ENCODE measurements at places on chromosomes 13 and 19.

DNA sequence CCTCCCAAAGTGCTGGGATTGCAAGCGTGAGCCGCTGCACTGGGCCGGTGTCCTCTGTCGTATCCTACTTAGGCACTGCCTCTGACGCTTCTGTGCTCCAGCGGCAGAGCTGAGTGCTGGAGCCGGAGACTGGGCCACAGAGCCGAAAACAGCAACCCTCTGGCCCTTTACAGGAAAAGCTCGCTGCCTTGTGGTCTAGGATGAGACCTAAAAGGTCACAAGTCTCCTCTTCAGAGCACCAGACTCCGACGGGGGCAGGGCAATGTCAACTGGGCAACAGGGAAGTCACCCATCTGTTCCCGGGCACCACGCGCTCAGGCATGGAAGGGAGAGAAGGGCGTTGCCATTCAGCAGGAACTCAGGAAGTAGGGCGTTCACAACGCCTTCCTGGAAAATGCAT is 91.7 kb downstream of the GADD45B start:
- no peak for DNase-seq

DNA sequence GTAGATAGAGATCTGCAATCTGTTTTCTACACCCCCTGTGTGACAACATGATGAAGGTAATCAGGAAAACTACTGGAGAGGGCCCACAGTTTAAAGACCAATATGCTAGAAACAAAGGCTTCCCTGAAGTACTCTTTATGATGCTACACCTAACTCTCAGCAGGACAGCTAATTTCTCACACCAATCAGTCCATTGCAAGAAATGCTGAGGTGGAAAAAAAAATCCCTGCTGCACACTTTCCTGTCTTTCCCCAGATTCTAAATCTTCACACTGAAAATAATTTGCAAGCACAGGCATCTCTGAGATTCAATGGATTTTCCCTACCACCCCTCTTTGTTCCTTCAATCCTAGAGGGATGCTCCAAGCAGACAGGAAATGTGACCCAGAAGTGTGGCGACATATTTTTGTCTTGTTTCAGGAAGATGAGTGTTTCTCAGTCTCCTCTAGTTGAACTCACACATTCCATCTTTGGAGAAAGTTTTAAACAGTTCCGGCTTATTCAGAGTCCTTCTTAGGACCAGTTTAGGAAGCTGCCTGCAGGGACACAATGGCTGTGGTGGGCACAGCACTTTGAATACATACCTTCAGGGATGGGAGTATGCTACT is 671.6 kb downstream of the DIAPH3 start:
- peak; percentile 15 for DNase-seq

GRCh38 chr19:7328647-7329046 is 20.1 kb upstream of the ARHGEF18 start:
- no peak for DNase-seq

- peak; percentile 90 for DNase-seq
These were observed 26.1 kb downstream of the GAS6 start for GRCh38 chr13:113837560-113838355.

- DNase-seq = no peak
These were observed 1007.2 kb downstream of the PCDH9 start for GRCh38 chr13:66222926-66223325.

DNA sequence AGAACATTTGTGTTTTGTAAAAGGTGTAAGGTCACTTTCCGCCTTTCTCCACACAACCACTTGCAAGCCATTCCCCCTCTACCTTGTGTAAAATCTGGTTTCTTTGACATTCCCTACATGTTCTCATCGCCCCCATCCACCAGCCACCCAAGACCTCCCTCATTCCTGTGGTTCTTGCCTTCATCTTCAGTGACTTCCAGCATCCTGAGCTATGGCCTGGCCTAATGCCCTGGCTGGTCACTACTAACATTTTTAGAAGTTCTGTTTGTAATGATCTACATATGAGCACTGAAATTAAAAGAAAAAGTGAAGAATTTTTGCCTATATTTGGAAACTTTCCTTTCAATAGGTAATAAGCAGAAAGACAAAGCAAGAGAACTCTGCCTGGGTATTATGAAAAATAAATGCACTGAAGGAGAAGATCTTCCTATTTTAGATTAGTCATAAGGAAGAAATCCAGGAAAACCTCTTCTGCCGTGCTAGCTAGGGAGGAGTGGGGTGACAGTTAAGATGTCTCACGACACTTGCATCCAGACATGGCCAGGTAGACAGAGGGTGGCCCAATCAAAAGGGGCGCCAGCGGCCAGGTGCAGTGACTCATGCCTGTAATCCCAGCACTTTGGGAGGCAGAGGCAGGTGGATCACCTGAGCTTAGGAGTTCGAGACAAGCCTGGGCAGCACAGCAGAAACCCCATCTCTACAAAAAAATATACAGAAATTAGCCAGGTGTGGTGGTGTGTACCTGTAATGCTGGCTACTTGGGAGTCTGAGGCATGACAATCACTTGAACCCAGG is 28.1 kb upstream of the MPHOSPH8 start:
- DNase-seq = no peak

DNA sequence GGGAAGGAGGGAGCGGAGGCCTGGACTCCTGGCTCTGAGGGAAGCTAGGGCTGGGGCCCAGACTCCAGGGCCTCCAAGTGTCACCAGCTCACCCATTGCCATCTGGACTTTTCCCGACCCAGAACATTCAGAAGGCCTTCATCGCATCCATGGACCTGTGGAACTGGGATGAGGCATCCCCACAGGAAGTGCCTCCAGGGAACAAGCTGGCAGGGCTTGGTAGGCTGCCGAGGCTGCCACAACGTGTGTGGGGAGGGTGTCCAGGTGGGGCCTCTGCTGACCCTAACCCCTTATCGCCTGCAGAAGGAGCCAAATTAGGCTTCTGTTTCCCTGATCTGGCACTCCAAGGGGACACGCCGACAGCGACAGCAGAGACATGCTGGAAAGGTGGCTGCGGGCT is 767 bp downstream of the ETV2 start:
- DNase-seq = no peak

DNA sequence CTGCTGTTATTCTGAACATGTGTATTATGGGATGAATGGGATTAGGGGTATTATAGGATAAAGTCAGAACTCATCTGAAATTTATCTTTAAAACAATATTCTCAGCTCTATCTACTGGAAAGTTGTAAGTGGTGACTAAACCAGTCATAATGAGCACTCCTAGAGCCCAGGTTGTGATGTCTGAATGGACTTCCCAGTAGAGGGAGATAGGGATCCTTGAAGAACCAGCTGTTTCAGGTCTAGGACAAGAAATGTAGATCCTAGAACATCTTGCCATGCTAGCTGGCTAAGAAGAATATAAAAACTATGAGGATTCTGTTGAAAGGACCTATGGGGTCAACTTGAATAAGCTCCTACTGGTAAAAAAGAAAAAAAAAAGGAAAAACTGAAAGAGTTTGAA is 310.8 kb downstream of the SLC7A1 start:
- DNase-seq = no peak

DNA sequence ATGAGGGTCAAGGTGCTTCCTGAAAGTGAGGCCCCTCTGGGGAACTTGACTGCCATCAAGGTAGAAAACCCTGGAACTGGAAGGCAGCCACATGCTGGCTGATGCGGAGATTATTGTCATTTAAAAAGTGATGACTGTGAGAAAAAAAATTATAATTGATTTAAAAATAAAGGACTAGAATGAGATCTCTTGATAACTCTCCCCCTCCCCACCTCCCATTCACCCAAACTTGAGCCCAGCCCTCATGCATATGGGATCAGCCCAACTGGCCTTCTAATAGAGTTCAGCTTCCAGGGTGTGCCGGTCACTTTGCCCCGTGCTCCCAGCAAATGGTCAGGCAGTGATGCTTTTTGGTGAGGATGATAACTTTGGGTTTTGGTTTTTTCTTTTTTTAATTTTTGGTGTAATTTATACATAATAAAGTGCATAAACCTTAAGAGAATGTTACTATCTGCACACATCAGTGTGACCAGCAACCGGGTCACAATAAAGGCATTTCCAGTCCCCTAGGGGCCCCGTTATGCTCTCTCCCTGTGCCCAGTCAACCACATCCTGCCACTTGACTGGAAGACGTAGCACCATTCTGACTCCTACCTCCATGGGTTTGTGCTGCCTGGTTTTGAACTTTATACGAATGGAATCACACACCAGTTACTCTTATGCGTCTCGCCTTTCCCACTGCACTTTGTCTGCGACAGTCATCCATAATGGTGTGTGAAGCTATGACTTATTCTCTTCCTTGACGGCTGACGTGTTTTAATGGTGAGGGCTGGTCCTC is 187.9 kb downstream of the USP12 start:
- DNase-seq = no peak

DNA sequence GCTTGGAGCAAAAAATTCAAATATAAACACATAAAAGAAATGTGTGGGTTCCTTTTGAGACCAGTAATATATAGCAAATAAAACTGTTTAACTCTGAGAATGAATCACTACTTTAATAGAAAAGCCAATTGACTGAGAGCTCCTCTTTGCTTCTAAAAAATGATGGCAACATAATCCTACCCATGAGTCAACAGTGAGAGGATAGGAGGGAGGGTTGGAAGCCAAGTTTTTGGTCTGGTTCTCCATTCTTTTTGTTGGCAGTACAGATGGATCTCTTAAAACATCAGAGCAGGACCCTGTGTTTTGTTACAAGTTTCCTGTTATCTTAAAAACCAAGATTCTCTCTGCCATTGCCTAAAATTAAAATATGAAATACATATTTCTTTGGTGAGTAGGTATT is 50.0 kb upstream of the POSTN start:
- DNase-seq = peak; percentile 43

- peak; percentile 27 for DNase-seq
These were observed 27.3 kb upstream of the TPP2 start for GRCh38 chr13:102569488-102569887.

- no peak for DNase-seq
These were observed 16.6 kb upstream of the IRS2 start for GRCh38 chr13:109802936-109803335.

GRCh38 chr19:32532233-32532632 is 48.8 kb upstream of the PDCD5 start:
- DNase-seq = no peak

GRCh38 chr19:45574526-45574925 is 10.1 kb downstream of the OPA3 start:
- DNase-seq = no peak

DNA sequence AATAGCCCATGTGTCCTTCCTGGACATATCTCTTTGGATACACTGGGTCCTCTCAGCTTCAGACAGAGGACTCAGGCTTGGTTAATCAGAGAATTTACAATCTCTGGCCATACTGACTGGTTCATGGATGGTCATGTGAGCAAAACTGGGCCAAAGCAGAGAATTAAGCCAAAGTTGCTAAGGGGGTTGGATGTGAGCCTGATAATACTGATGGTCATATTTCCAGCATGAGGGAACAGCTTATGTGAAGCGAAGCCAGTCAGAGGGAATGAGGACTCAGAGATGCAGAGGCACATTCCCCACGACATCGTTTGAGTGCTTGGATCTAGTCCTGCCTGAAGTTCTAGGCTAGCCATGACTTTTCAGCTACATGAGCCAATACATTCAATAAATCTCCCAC is 22.0 kb upstream of the LRRC4B start:
- no peak for DNase-seq

- no peak for DNase-seq
These were observed 11.3 kb upstream of the LPAR6 start for GRCh38 chr13:48424212-48424611.

- DNase-seq = peak; percentile 92
These were observed 4.9 kb downstream of the ADAMTSL5 start for GRCh38 chr19:1507763-1508506.

DNA sequence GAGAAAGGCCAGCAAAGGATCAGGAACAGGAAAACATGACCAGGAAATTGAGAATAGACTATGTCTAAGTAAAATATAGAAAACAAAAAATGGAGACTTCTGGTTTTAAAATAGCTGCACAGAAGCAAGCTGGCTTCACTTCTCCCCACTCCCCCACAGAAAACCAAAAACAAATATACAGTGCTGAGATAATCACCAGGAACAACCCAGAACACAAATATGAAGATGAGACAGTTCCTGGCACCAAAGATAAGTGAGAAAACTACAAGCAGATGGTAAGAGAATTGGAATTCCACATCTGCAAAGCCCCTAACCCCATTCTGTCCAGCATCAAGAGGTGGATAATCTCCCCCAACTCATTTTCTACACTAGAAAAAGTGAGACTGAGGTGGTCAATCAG is 397.7 kb downstream of the SUCLA2 start:
- DNase-seq = no peak

GRCh38 chr19:40336601-40336900 is 11.6 kb downstream of the C19orf47 start:
- no peak for DNase-seq

GRCh38 chr13:52845334-52845761 is 3.1 kb downstream of the PCDH8 start:
- DNase-seq = no peak

- DNase-seq = peak; percentile 29
These were observed 36.4 kb downstream of the TEX26 start for GRCh38 chr13:30968846-30969245.

- DNase-seq = no peak
These were observed 149.7 kb upstream of the SERP2 start for GRCh38 chr13:44223770-44224444.

- DNase-seq = no peak
These were observed 5.4 kb downstream of the NOP53 start for GRCh38 chr19:47750752-47751151.

DNA sequence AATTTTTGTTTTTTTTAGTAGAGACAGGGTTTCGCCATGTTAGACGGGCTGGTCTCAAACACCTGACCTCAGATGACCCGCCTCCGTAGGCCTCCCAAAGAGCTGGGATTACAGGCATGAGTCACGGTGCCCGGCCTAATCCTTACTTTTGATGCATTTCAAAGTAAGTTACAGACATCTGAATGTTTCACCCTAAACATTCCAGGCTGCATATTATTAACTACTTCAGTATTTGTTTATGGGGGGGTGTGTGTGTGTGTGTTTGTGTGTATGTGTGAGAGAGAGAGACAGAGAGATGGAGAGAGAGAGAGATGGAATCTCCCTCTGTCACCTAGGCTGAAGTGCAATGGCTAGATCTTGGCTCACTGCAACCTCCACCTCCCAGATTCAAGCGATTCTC is 13.1 kb downstream of the SULT2B1 start:
- DNase-seq = peak; percentile 26

DNA sequence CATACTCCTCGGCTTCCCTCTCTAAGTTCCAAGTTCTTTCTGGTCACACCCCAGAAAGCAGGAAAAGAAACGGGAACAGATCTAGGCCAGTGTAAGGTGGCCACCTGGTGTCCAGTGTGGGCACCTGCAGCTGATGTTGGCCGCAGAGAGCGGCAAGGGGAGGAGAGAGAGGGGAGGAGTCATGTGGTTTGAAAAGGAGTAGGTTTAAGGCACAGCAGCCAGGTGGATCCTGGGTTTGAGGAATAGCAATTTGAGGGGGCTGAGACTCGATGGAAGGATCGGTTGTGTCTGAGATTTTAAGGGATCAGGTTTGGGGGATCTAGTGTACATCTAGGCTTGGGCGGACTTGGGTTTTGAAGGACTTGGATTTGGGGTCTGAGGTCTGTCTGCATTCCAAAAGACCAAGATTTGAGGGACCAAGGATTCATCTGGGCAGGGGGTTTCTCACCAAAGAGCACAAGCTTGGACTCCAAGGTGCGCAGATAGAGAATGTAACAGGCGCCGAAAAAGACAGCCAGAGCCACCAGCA is 1.2 kb downstream of the RABAC1 start:
- DNase-seq = peak; percentile 48
